ENCODE measurements at places on chromosomes 12 and 14. TPM values are rescaled to one million over a fixed set of nuclear protein-coding genes. Genes with fewer than 3 reads are reported as not detected.
A peak's percentile ranks its signal among the peaks of the same experiment; 100 is the strongest.

- no peak for DNase-seq
These were observed 88.6 kb upstream of the TMEM233 start for GRCh38 chr12:119505001-119505400.

DNA sequence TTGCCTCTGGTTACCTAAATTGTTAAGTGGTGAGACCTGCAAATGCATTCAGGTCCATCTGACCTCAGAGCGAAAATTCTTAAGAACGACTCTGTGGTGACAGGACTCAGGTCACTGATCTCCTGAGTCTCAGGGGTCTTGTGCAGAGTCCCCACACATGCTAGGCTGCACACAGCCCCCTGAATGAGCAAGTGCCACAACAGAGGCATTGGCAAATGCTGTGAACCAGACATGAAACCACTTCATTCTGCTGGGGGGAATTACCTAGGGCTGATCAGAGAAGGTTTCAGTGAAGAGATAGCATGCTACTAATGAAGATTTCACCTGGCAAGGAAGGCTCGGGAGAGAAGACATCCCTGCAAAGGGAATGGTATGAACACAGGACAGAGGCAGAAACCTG, 281.6 kb downstream of the ITPR2 start:
- DNase-seq = no peak

GRCh38 chr14:89912667-89913211, 41.8 kb downstream of the EFCAB11 start:
- DNase-seq = peak; percentile 42

TDRD9 gene
- not detected for total RNA-seq

AQP2 gene
- total RNA-seq = not detected

ADAMTS20 gene
- total RNA-seq = 1.6 TPM
